ENCODE measurements at places on chromosomes 5 and 9.

DNA sequence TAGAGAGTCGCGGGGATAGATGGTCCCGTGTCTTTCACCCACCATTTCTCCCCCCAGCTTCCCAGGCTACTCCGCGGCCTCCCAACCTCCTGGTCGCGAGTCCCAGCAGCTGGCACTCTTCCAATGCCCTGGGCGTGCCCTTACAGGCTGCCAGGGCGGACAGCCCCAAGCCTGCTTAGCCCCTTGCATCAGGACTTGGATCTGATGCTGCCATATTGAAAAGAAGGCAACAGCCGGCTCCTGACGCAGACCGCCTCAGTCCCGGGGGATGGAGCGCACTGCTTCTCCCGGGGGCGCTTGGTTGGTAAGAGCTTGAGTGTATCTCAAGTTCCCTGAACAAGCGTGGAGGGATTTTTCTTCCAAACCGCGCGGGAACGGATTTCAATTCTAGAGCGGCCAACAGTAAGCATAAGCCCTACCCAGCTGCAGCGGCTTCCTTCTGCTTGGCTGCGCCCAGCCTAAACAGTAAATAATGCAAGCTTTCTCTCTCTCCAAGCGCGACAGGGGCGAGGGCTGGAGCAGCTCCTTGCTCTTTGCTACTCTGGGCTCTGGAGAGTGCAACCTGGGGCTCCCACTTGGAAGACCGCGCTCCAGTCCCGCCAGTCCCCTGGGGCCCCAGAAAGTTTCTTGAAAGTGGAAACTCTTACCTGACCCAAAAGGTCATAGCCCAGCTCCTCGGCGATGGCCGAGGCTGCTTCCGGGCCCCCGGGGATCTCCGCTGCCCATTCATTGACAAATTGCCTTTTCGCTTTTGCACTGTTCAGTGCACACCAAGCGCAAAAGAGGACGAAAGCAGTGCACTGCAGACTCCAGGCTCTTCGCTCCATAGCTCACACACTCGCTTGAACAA is 607 bp downstream of the PCSK1 start:
- DNase-seq: no peak

DNA sequence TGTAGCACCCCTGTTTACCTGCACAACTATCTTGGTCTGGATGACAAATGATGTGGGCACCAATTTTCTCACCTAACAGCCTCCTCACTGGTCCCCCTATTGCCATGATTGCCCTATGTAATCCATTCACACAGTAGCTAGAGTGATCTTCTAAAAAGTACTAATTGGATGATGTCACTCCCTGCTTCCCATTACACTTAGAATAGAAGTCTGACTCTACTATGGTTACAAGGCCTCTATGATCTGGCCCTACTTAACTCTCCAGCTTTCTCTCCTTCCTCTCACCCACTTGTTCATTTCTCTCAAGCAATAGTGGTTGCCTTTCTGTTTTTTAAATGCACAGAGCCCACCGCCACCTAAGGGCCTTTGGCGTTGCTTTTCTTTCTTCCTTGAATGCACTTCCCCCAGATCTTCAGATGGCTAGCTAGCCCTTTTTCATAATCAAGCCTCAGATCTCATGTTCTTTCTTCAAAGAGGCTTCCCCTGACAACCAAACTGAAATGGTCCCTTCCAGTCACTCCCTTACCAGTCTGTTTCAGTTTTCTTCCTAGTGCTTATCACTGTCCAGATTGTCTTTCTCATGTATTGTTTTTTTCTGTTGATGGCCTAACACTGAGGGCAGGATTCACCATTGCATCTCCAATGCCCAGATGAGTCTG is 8.7 kb downstream of the IGIP start:
- DNase-seq: no peak

DNA sequence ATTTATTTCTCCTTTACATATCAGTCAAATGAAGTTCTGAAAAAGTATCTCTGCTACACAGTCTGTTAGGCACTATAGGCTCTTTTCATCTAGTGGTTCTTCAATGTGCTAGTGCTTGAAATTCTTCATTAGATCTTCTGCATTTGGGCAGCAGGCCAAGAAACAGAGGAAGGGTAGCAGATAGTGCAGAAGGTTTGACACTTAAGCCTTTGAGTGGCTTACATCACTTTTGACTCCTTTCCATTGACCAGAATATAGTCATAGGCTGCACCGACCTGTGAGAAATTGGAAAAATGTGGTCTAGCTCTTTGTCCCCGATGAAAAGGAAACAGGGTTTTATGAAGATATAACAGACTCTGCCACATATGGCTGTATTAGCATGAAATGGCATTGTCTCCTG is 459.5 kb upstream of the PTGER4 start:
- DNase-seq: no peak

GRCh38 chr9:137972988-137973470 is 95.4 kb downstream of the CACNA1B start:
- no peak for DNase-seq

DNA sequence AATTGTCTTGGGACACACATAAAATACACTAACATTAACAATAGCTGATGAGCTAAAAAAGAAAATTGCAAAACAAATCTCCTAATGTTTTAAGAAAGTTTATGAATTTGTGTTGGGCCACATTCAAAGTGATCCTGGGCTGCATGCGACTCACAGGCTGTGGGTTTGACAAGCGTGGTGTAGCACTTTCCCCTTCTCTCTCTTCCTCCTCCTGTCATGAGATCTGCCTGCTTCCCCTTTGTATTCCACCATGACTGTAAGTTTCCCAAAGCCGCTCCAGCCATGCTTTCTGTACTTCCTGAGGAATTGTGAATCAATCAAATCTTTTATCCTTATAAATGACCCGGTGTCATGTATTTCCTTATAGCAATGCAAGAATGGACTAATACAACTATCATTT is 178.0 kb downstream of the TLR4 start:
- DNase-seq: no peak

GRCh38 chr5:23411994-23412393 is 95.4 kb upstream of the PRDM9 start:
- no peak for DNase-seq

- no peak for DNase-seq
Observed at GRCh38 chr5:178377583-178378270, 145.1 kb upstream of the PHYKPL start.

GRCh38 chr5:14267166-14267838 is 124.2 kb downstream of the TRIO start:
- DNase-seq: no peak

DNA sequence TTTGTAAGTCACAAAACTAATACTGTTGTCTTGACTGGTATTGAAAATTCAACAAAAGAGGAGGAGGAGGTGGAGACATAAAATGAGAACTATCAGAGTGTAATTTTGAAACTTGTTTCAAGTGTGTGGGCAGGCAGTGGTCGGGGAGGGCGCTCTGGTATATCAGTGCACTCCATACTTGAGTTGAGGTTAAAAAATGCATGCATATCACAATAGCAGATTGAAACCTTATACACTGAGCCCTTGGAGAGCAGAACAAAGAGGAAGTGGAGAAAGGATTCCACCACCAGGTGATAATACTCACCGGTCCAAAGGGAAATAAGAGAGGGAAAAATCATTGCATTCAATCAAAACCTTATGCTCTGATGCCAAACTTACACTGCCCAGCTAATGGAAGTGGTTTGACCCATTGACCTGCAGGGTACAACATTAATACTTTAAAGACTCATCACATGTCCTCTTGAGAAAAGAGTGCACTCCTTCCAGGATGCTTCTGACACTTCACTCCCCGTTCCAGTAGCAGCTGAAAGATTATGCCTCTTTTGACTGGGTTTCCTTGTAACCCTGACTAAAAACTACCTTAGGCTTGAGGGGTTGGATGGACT is 79.5 kb upstream of the FAM169A start:
- DNase-seq: no peak

DNA sequence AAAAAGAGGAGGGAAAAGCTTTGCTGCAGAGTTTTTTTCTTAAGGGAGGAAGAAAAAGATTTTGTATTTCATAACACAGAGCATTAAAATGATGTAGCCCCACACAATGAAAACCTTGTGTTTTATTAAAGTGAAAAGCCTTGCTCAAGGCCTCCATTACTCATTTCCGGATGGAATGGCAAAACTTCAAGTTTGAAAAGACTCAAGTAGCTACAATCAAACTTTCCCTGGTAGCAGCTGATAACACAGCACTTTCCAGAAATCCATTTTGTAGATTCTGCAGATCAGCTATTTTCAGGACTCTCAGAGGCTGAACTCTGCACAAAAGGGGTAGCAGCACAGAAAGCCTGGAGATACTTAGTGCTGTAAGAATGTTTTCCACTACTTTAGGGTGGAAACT is 374.8 kb downstream of the NFIB start:
- DNase-seq: peak; percentile 95

DNA sequence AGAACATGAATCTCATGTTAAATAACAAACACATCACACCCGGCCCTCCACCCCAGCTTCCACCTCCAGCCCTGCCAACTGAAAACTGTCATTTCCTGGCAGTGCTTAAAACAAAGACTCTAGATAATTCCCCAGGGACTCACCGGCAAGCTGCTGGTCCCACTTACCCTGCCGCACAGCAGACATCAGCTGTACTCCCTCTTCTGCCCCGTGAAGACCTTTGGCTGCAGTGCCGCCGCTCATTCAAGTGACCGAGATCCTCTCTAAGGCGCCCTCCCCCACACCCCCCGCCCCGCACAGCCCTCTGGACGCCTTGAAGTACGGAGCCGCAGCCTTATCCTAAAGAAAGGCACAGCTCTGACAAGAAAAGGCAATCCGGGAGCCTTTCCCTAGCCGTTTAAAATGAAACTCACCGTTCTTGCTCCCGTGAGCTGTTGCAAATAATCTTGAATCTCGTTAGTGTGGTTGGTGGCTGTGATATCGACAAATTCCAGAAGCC is 434 bp downstream of the GLRX start:
- DNase-seq: peak; percentile 29

DNA sequence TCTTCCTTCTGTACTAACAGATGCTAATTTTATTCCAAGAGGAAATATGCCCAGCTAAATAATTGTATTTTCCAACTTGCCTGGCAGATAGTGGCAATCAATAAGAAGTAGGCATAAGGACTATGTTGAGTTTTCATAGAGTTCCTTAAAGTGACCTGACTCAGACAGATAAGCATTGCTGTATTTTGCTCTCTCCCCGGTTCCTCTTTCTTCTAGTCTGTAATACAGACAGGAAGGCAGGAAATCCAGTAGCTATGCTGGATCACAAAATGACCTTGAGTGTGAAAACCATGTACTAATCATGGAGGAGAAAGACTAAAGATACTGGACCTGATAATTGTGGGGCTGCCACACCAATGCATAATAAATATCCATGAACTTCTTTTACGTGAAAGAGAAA is 701.7 kb downstream of the CETN3 start:
- no peak for DNase-seq

GRCh38 chr9:135139366-135139959 is 52.0 kb downstream of the OLFM1 start:
- no peak for DNase-seq

- no peak for DNase-seq
Observed at GRCh38 chr5:98637116-98637515, 136.3 kb upstream of the RGMB start.

- DNase-seq: no peak
Observed at GRCh38 chr9:81676395-81676794, 13.0 kb downstream of the TLE1 start.

DNA sequence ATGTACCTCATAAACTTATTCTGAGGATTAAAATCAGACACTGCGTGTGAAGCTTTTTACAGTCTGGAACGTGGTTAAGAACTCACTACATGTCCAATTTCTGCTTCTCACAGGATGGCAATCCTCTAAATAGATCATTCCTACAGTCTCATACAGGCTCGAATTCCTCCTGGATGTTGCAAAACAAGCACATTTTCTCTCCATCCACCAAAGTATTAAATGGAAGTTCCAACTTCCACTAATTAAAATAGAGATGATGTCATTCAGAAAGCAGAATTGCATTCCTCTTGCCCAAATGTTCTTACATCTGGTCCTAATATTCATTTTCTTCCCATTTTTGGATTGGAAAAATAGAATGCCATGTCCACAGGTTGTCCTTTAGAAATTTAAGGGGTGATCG is 145.5 kb upstream of the PCA3 start:
- DNase-seq: peak; percentile 65

- DNase-seq: no peak
Observed at GRCh38 chr5:79636981-79637733, 24.9 kb downstream of the TENT2 start.

DNA sequence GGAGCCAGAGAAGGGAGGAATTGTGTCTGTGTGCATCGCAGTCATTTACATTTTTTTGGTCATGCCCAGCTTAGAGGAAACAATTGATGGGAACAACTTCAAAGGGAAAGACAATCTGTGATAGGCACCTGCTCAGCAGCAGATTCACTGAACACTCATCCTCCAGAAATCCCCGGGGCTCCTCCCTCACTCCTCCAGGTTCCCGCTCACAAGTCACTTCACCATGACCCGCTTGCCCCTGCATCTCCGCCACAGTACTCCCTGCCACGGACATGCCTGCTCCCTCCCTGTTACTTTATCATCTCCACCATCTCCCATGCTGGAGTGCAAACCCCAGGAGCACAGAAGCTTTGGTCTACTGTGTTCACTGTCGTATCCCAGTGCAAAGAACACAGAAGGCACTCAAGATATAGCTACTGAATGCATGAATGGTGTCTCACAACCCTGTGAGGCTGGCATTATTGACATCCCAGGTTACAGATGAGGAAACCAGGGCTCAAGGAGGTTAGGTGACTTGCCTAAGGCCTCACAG is 16.2 kb downstream of the LHX6 start:
- DNase-seq: no peak

DNA sequence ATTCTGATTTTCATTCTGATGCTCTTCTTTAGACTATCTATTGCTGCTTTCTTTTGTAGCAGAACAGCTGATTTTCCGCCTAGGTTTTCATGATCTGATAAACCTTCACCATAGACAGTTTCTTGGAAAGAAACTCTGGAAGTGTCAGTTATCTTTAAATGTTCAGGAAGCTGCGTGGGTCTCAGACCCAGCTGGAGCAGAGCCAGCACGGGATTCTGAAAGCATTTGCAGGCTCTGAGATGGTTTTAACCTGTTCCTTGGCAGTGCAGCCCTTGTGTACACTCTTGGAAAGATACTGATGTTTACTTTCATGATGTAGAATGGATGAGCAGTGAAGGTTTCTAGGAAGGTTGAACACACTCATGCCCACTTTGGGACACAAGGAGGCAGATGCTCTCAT is 178.0 kb upstream of the DMRT1 start:
- DNase-seq: no peak

DNA sequence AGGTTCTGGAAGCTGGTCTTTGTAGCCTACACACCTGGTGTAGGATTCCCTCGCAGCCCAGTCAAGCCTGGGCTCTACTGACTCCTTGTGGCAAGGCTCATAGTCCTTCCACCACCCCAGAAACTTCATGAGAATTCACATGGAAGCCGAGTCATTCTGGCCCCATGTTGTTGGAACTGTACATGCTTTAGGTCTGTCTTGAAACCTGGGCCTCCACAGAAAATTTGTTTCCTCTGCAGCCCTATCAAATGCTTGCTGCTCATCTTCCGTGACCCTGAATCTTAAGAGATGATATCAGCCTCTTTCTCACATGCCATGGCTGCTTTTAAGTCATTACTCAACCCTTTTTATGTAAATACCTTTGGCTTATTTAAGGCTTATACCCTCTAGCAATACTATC is 113.4 kb upstream of the GRHPR start:
- DNase-seq: no peak

GRCh38 chr5:57313716-57314115 is 139.9 kb downstream of the GPBP1 start:
- no peak for DNase-seq

Data from skin of body (tissue), 3 donors.